Myometrial cell (primary cell): ENCODE measurements at places on chromosomes 7 and 10. TPM values are rescaled to one million over a fixed set of nuclear protein-coding genes. Genes with fewer than 3 reads are reported as not detected.

FGFBP3 gene
- 0.18 and 0.29 TPM in 2 replicates for total RNA-seq

CLDN12 gene
- 24.8 and 30.3 TPM in 2 replicates for total RNA-seq

CALHM2 gene
- 38.6 and 52.5 TPM in 2 replicates for total RNA-seq

SUN3 gene
- total RNA-seq, result not detected in 2 replicates

PNLIPRP1 gene
- not detected in 2 replicates for total RNA-seq

MRPL32 gene
- total RNA-seq, result 68.6 and 71.2 TPM in 2 replicates

ZNF282 gene
- total RNA-seq, result 17.0 and 19.5 TPM in 2 replicates

ZNF775 gene
- 5.7 and 13.3 TPM in 2 replicates for total RNA-seq

ITGA8 gene
- not detected in 2 replicates for total RNA-seq

MCMBP gene
- 38.9 and 43.1 TPM in 2 replicates for total RNA-seq

ACTL6B gene
- total RNA-seq, result not detected in 2 replicates

CFAP69 gene
- 1.2 and 3.4 TPM in 2 replicates for total RNA-seq

MBL2 gene
- not detected in 2 replicates for total RNA-seq

OLAH gene
- total RNA-seq, result not detected in 2 replicates

HECW1 gene
- under 0.01 and 1.9 TPM in 2 replicates for total RNA-seq

AS3MT gene
- 6.4 and 7.5 TPM in 2 replicates for total RNA-seq

SPDYE8 gene
- not detected in 2 replicates for total RNA-seq

PALD1 gene
- total RNA-seq, result under 0.01 TPM in 2 replicates

LRRC18 gene
- not detected in 2 replicates for total RNA-seq
